Right ventricle myocardium superior (tissue), 1 donor: ENCODE measurements at places on chromosomes 2 and 18.

DNA sequence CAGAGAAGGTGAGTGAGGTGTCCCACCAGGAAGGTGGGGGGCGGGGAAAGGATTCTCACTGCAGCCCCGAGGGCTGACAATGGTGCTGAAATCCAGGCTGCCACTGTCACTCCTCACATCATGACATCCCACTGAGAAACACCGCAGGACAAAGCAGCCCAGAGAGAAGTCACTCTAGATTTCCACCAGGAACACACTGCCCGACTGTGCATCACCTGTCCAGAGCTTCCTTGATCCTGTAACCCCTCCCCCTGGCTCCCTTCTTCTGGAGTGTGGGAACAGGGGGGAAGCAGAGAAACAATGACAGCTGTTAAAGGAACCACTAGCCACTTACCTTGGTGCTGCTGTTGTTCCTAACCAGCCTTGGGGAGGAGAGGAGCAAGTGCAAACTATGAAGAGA, 69.9 kb downstream of the MRO start:
- no peak for DNase-seq

DNA sequence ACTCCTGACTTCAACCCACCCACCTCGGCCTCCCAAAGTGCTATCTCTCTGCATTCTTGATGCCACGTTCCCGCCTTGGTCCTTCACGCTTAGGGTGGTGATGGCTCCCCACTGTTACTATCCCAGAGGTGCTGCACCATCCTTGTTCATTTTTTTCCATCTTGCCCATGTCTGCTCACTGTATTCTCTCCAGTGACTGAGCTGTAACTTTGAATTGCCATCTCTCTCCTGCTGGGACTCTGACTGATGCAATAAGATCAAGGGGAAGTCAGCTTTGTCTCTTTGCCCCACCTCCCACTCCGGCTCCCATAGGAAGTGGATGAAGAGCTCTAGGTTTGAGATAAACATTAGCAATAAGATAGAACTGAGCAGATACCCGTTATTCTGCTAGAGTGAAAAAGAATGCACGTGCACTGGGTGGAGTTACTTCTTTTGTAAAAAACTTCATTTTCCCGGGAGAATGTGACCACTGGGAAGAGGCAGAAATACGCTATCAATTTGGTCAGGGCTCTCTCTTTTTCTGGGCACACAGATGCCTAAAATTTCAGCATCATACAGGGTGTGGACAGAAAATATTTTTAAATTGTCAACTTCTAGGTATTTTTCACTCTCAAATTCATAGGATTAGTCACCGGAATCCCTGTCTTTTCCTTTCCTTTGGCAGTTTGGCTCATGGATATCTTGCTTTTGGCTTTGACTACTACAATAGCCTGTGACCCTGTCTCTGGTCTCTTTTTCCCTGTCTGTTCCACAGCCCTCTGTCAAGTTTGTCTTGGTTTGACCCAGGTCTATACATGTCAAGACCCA, 105.4 kb downstream of the POLR1A start:
- no peak for DNase-seq

DNA sequence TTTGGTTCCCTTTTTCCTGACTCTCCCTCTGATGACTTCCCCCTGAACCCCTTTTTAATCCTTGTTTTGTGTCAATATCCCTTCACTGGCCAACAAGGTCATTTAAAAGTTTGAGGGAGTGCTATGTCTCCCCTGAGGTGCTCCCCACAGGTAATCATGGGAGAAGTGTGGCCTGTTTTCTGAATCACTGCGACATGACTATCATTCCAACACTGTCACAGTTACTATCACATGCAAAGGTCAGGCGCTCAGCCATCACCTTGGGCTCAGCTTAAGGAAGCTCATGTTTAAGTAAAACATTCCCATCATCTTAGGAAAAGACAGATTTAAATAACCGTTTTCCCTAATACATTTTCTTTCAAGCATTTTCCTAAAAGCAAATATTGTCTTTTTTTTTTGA, 20.9 kb upstream of the ACAA2 start:
- DNase-seq = no peak

- DNase-seq = no peak
Observed at GRCh38 chr2:86596118-86596517, 27.5 kb downstream of the RNF103 start.

GRCh38 chr2:239055756-239056493, 208.0 kb downstream of the TWIST2 start:
- DNase-seq = no peak

GRCh38 chr2:109521233-109522062, 92.3 kb downstream of the SEPTIN10 start:
- peak; percentile 30 for DNase-seq

GRCh38 chr2:241314226-241315092, 1.0 kb downstream of the HDLBP start:
- DNase-seq = no peak

DNA sequence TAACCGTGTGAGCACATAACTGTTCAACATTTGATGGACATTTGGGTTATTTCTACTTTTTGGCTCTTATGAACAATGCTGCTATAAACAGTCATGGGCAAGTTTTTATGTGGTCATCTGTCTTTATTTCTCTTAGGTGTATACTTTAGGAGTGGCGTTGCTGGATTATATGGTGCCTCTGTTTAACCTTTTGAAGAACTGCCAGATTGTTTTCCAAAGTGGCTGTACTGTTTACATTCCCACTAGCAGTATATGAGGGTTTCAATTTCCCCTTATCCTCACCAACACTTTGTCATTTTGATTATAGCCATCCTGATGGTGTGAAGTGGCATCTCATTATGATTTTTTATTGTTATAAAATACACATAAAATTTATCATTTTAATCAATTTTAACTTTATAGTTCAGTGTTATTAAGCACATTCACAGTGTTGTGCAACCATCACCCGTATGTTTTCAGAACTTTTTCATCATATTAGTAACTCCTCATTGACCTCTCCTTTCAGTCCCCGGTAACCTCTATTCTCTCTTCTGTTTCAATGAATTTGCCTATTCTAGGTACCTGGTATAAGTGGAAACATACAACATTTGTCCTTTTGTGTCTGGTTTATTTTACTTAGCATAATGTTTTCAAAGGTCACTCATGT, 55.4 kb downstream of the EML4 start:
- no peak for DNase-seq

DNA sequence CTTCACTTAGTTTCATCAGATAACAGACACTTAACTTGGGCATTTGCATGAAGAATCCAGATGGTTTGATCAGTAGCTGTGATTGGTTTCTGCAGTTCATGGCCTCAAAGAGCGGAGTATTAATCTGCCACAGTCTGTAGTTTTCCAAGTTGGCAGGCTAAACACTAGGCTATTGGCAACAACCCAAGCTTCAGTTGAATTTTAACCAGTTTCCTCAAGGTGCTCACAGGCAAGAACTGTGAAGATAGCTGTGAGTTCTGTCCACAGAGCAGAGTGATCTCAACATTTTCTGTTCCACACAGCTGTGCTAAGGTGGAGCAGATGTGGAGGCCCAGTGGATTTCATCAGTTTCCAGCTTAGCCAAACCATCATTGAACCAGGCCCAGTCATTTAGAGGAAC, 469.5 kb upstream of the LINC00305 start:
- DNase-seq = no peak

DNA sequence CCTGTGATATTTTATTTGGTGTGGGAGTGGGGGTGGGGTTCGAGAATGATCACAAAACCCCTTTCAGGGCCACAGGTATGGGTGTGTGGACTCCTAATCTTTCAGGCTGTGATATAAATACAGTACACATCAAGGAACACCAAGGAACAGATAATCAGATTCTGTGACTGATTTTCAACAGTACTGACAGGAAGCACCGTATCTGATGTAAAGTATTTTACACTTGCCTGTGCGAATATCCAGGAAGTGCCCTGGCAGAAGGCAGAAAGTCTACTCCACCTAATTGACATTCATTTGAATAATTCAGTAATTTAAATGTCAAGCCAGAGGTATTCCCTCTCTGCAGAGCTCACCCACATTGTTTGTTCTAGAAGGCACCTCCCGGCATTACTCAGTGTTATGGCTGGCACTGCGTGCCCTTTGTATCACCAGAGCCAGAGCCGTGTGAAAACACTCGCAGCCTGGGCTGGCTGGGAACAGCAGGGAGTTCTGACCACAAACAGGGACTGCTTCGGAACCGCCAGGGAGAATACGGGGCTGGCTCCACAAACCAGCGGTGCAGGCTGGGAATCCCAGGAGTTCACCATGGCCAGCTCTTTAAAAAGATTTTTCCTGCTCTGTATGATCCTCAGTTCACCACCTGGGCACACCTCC, 91.8 kb downstream of the ACVR1 start:
- peak; percentile 63 for DNase-seq

GRCh38 chr2:134452042-134452733, 198.3 kb downstream of the MGAT5 start:
- no peak for DNase-seq

GRCh38 chr2:1738646-1739302, 5.5 kb downstream of the PXDN start:
- DNase-seq = no peak

DNA sequence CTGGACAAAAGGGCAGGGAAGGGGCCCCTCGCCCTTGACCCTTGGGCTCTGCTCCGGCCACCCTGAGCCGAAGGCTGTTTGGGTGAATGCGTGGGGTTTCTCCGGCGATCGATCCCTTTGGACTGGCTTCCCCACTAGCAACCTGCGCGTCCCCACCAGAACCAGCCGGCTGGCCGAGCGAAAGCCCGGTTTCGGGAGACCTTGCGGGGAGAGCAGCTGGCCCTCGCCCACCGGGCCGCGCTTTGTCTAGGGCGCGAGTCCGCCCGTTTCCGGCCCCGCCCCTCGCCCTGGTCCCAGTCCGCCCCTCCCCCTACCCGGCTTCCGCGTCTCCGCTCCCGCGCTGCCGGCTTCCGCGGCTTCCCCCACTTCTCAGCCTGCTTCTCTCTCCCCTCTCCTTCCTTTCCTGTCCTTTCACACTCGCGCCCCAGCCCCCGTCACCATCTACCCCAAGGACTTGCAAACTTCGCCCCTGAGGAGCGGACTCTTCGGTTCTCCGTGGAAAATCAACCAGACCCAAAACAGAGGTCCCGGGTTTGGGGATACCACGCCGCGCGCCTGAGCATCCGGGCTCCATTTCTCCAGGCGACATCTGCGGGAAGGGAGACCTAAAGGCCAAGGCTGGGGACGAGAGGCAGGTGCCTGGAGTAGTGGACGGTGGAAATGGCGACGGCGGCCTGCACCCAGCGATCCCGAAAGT, 48.0 kb upstream of the ATP6V1B1 start:
- peak; percentile 59 for DNase-seq

DNA sequence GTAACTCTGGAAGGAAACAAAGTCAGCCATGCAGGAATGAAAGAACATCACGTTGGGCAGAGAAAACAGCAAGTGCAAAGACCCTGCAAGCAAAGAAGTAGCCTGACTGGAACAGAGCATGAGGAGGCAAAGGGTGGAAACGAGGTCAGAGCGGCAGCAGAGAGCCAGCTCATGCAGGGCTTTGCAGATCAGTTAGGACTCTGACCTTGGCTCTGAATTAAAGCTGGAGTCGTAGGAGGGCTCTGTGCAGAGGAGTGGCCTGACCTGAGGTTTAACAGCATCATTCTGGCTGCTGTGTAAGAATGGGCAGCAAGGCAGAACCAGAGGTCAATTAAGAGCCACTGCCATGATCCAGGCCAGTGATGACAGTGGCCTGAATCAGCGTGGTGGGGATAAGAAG, 220.7 kb downstream of the PRKCE start:
- no peak for DNase-seq

GRCh38 chr18:79697976-79698375, 18.4 kb downstream of the CTDP1 start:
- peak; percentile 22 for DNase-seq

- no peak for DNase-seq
Observed at GRCh38 chr18:50151926-50152325, 43.0 kb downstream of the MYO5B start.

DNA sequence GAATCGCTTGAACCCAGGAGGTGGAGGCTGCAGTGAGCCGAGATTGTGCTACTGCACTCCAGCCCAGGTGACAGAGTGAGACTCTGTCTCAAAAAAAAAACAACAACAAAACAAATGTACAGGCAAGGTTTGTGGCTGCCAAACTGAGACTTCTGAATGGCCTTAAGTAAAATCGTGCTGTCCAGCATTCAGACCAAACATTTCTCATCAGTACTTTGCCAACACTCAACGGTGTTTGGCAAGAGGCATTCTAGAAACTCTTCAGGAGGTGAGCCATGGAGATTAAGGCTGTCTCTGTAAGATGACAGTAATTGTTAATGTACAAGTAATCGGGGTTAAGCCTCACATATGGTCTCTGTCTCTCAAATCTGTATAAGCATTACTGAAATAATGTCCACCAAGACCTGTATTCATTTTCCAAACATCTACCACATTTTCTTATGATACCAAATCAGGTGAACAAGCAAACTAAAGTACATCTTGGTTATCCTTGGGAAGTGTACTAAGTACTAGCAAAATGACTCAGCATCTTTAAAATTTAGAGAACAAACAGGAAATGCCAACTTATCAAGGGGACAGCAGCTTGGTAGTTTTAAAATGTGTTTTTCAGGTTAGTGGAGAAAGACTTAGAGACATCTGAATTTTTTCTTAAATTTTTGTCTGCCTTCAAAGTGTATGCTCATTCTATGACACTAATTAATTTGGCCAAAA, 29.3 kb downstream of the SERPINE2 start:
- no peak for DNase-seq

DNA sequence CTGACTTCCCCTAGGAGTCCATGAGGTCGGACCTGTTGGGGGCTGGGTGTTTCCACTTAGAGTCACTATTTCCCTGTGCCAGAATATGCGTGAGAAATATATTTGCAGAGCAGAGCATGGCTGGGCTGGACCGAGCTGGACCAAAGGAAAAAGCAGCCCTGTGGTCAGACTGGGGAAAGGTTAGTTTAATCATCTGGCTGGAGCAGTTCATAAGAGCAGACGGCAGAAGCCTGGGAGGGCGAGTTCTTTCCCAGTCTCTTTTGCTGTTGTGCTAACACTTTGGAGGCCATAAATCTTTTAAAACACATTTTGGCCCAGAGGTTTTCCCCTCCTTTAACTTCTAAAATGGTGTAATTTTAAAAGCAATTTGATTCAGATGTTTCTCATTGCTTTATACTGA, 66.5 kb downstream of the GLI2 start:
- no peak for DNase-seq

DNA sequence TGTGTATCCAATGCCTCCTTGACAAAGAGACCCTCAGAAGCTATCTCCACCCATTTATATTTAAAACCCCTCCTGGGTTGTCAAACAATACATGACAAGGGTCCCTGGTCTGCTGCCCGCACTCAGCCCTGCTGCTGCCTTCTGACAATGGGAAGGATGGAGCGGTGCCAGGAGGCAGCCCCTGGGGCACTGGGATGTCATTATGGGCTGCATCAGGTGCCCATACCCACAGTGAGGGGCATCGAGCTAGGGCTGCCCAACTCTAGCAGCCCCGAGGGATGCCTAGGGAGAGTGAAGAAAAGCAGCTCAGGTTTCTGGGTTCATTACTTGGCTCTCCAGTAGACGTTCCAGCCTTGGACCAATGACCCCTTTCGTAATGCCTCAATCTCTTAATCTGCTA, 301.7 kb downstream of the ALK start:
- DNase-seq = no peak

DNA sequence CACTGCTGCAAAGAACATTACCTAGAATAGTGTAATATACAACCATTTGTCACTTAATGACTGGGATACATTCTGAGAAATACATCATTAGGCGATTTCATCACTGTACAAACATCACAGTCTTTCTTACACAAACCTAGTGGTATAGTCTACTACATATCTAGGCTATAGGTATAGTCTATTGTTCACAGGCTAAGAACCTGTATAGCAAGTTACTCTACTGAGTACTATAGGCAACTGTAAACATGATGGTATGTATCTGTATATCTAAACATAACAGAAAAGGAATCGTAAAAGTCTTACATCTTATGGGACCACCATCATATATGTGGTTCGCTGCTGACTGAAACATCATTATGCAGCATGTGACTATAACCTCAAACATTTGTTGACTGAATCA, 21.4 kb downstream of the SP3 start:
- no peak for DNase-seq
